ENCODE measurements at places on chromosomes 1 and 21.

GRCh38 chr1:75980972-75981897, 49.0 kb upstream of the ASB17 start:
- no peak for DNase-seq

DNA sequence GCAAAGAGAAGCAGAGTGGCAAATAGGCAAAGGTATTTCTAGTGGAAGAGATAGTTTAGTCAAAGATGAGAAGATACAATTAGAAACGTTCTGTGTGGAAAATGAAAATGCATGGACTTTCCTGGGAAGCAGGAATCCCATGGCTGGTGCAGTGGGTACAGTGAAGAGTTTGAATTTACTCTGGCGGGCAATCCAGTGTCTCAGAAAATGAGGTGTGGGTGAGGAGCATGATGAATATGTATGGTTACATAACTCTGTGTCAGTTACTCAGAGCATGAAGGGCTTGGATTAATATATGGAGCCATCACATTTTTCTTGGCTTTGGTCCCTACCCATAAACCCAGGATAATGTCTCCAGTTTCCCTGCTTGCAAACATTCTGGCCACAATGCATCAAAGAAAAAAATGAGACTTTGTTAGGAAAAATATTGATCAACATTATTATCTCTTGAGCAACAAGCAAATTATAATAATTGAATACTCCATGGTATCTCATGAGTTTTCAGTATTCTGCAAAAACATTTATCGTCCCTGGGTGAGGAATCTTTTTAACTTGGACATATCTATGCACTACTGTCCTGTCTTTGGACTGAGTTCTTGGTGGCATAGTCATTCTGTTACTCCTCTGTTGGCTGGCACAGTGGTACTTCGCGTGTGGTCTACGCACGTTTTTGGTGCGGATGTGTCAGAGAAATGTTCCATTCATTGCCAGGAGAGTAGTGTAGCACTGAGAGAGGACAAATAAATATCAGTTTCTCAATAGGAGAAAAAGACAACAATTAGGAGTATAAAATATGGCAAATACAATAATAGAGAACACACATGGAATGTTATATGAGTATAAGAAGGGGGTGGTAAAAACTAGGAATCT, 173.7 kb upstream of the C1orf105 start:
- DNase-seq, result no peak

- DNase-seq, result no peak
Observed at GRCh38 chr21:42672699-42673458, 19.5 kb downstream of the PDE9A start.

- no peak for DNase-seq
Observed at GRCh38 chr1:41953291-41953690, 34.6 kb upstream of the HIVEP3 start.

DNA sequence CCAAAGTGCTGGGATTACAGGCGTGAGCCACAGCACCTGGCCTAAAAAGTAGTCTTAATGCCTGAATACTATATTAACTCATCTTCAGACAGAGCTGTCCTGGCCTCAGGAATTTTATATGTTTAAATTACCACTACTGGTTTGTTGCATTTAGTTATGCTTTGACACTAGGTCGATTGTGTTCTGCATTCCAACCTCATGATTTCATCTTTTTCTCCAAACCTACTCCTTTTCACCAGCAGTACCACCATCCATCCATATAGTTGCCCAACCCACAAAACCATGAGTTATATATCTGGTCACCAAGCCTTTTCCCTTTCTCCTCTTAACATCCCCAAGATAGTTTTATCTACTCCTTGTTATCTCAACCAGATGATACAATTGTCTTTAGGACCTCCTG, 22.6 kb downstream of the FMO5 start:
- no peak for DNase-seq

DNA sequence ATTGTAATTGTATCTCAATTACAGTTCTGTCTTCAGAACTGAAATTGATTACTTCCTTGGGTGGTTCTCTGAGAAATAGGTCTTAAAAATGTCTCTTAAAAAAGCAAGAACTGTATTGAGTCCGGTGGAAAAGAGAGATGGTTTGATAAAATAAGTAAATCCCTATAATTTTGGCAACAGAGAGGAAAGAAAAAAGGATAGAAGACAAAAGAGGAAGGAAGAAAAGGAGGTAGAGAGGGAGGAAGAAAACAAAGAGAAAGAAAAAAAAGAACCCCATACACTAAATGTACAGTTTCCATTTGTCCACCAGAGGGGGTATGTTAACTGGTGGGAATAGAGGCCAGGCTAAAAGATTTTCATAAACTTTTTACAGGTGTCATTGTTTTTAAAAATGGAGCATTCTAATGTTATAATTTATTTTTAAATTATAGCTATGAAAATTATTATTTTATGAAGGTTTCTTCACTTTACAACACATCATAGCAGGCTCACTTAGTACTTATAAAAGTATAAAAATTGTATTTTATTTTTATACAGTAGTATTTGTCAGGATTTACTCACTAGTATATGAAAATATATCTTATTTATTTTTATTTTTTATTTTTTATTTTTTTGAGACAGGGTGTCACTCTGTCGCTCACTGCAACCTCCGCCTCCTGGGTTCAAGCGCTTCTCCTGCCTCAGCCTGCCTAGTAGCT, 2.1 kb upstream of the UBE2T start:
- no peak for DNase-seq

- no peak for DNase-seq
Observed at GRCh38 chr1:36151134-36151844, 2.0 kb upstream of the TRAPPC3 start.

GRCh38 chr1:114173680-114174079, 20.0 kb upstream of the SYT6 start:
- no peak for DNase-seq

- DNase-seq, result no peak
Observed at GRCh38 chr21:33021667-33022066, 4.1 kb upstream of the OLIG2 start.

DNA sequence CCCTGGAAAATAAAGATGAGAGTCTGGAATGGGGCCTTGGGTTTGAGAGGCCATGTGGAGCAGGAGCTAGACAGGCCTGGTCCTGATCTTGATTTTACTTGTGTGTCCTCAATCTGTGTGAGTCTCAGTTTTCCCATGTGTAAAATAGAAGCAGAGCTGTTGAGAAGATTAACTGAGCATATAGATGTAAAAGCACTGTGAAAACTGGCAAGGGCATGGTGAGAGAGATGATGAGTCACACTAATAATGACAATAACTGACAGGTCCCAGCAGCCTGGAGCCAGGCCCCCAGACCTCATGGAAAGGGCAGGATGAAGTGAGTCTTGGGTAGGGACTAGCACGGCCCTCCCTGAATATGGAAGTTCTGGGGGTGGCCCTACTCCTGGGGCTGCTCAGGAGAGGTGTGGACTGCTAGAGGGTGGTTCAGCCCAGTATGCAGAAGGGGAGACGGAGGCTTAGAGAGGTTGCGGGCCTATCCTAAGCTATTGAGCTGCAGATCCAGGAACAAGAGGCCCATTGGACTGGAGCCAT, 2.8 kb upstream of the AHDC1 start:
- no peak for DNase-seq

- DNase-seq, result no peak
Observed at GRCh38 chr1:34850382-34850781, 9.2 kb downstream of the SMIM12 start.

- DNase-seq, result peak; percentile 23
Observed at GRCh38 chr1:51518586-51519047, 449 bp downstream of the EPS15 start.

- DNase-seq, result no peak
Observed at GRCh38 chr1:180358649-180359048, 128.6 kb downstream of the LHX4 start.

- no peak for DNase-seq
Observed at GRCh38 chr1:240737298-240737697, 125.3 kb upstream of the GREM2 start.

DNA sequence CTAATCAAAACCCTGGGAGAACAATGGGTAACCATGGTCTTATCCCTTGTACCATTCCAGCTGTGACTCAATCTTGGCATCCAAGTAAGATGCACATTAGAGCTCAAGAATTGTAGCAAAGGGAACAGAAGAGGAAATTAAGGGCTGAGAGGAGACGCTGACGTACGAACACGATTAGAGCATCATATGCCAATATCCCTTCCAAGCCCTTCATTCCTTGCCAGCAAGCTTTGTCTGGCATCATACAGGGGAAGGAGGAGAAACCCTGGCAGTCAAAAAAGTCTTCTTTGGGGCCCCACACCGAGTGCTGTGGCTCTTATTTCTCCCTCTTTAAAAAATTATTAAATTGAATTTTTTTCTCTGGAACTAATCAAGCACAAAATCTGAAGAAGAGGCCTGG, 120.9 kb downstream of the ASTN1 start:
- DNase-seq, result no peak

GRCh38 chr1:181033128-181033798, 520 bp upstream of the MR1 start:
- no peak for DNase-seq

DNA sequence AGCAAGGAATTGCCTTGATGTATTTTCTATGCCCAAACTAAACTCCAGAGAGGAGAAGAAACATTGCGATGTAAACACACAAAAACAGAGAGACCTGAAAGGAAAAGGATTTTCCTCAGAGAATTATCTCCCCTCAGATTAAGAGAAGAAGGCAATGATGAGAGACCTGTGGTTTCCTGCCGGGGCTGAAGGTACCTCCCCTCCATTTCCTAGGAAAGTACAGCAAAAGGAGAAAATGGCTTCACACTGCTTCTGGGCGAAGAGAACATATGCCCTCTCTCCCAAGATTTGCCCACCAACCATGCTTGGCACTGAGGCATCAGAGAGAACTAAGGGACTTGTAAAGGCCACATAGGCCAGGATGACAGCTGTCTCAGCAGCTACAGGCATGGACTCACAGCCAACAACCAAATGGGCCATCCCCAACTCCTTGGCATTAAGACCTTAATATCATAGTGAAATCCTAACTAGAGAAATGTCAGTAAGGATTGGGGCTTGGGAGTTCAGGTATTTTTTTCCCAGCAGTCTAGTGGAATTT, 523.0 kb downstream of the PTPRC start:
- DNase-seq, result no peak

- DNase-seq, result no peak
Observed at GRCh38 chr1:215526147-215526845, 40.8 kb upstream of the KCTD3 start.

DNA sequence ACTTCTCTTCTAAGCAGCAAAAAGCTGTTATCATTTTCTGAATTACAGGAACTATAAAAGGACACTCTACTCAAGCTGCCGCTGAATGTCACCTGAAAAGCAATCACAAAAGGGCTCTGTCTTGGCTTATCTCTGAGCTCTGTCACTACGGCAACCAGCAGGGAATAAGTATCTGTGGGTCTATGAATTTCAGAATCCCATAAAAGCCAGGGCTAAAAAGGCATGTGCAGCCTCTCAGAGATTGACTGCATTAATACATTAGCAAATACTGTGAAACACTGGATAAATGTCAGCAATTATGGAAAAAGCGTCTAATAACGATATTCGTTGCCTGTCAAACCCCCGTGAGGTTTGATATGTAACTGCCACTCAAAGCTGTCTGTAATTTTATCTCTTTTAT, 210.2 kb upstream of the DMRTA2 start:
- DNase-seq, result no peak

GRCh38 chr1:11858968-11859871, 475 bp upstream of the NPPB start:
- DNase-seq, result peak; percentile 57

DNA sequence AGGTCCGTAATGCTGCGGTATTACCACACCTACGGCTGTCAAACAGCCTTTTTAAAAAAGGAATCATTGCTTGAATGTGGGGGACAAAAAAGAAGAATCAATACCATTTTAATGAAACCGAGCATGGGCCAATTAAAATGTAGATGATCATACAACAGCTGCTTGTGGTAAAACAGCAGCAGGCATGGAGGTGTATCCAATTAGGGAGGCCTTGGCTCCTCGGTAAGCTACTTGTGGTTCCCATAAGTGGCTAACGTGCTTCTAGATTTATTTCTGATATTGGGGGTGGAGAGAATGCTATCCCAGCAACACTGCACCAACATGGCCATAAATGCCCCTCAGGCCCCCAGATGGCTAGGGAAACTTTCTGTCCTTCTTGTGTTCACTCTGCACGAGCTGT, 1.8 kb downstream of the PTPN14 start:
- DNase-seq, result no peak

- DNase-seq, result peak; percentile 67
Observed at GRCh38 chr1:20521960-20522861, 14.3 kb upstream of the MUL1 start.

GRCh38 chr1:33666616-33667015, 194.2 kb downstream of the ZSCAN20 start:
- no peak for DNase-seq

DNA sequence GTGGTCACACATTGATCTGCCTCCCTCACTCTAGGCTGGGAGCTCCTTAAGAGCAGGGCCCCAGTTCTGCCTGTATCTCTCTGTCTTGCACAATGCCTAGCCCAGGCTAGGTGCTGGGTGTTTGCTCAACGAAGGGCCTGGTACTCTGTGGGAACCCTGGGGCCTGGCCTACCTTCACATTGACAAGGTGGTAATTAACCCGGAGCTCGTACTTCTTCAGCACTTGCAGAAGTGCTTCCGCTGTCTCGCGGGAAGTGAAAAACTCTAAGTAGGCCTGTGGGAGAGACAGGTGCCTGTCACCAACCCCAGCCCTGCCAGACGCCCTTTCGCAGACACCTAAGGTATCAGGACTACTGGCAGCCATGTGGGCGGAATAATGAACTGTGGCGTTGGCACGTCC, 13.7 kb downstream of the MTHFR start:
- DNase-seq, result no peak

DNA sequence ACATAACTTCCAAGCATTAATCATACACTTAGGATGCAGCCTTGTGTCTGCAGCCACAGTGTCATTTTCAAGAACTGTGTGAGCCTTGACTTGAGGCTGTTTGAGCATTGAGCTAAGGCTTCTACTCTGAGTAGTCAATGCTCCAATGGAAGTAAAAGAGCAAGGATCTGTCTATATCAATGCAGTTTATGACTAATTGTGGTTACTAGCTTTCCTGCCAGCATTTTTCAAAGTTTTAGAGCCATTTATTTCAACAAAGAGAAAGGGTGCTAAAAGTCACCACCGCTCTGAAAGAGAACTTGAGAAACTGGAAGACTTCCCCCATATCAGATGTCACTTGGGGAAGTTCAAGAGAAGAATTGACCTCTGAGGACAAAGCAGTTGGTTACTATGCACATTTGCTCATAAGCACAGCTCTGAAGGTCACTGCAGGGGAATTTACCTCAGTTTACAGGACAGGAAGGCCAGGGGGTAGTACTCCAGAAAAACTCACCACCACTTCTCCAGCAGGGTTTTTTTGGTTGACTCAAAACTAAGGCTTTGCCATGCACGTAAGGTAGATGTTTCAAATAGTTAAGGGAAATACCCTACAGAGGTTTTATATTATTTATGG, 24.5 kb upstream of the RGS1 start:
- no peak for DNase-seq
